ENCODE measurements at places on chromosomes 2 and 18.

- DNase-seq = no peak
Observed at GRCh38 chr2:75556679-75557366, 3.9 kb downstream of the EVA1A start.

DNA sequence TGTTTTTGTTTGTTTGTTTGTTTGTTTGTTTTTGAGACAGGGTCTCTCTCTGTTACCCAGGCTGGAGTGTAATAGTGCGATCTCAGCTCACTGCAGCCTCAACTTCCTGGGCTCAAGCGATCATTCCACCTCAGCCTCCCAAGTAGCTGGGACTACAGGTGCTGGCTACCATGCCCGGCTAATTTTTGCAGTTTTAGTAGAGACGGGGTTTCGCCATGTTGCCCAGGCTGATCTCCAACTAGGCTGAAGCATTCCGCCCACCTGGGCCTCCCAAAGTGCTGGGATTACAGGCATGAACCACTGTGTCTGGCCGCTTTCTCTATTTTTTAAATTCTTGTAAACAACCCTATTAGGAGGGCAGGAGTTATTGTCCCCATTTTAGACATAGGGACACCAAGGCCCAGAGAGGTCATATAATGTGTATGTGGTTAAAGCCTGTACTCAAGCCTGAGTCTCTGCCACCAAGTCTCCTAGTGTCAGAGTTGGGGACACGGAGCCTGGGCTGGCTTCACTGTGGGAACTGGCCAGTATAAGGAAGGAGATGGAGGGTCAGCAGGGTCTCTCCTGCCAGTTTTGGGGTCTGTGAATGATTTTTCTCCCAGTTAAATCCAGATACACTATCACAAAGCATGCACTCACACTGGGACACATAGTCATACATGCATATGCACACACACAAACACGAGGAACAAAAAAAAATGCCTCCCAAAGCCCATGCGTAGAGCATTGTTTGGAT, 27.5 kb upstream of the MCFD2 start:
- DNase-seq = no peak

- DNase-seq = no peak
Observed at GRCh38 chr2:10934979-10935350, 23.2 kb downstream of the KCNF1 start.

DNA sequence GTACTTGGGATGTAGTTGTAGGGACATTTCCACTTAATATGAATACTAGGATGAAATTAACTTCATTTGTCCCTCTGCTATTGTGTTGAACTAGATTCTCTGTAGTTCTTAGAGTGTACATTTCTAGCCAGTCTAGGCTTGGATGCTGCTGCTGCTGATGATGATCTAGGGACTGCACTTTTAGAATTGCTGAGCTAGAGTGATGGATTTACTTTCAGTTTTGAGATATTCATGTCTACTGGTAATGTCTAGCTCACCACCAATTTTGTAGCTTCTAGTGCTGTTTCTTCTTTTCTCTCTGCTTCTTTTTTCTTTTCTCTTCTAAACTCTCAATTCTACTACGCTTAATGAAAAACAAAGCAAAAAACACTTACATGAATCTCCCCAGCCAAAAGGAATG, 49.4 kb downstream of the MRPS9 start:
- DNase-seq = no peak

All from natural killer cell treated with Interleukin-12 subunit alpha and Interleukin-12 subunit beta and Interleukin-15 and Interleukin-18, amount 100 ng/mL, for 72 hours (primary cell).